Endodermal cell (in vitro differentiated cells): ENCODE measurements at places on chromosomes 6 and 20. TPM values are rescaled to one million over a fixed set of nuclear protein-coding genes. Genes with fewer than 3 reads are reported as not detected.

The CFAP61 gene
- total RNA-seq: 0.73 to 1.1 TPM in 2 of 3 replicates, not detected in the other

The ARMH2 gene
- not detected in 3 replicates for total RNA-seq

The HMGCLL1 gene
- 0.09 and 0.20 TPM in 2 replicates for total RNA-seq

The JPH2 gene
- 0.63 and 0.86 TPM in 2 replicates for total RNA-seq

The EGFL8 gene
- 27.9 to 37.1 TPM (median 31.5 TPM) in 3 replicates for total RNA-seq

The MAP3K5 gene
- 0.70 to 1.6 TPM (median 1.4 TPM) in 3 replicates for total RNA-seq

The MARCKS gene
- total RNA-seq: 83.8 to 109 TPM (median 91.4 TPM) in 3 replicates

The CNR1 gene
- 10.8 and 12.2 TPM in 2 replicates for total RNA-seq

The SEMG1 gene
- 0.46 and 0.54 TPM in 2 replicates for total RNA-seq

The CYP39A1 gene
- total RNA-seq: 2.5 to 3.9 TPM (median 3.8 TPM) in 3 replicates

The HAO1 gene
- total RNA-seq: not detected in 3 replicates

DNA sequence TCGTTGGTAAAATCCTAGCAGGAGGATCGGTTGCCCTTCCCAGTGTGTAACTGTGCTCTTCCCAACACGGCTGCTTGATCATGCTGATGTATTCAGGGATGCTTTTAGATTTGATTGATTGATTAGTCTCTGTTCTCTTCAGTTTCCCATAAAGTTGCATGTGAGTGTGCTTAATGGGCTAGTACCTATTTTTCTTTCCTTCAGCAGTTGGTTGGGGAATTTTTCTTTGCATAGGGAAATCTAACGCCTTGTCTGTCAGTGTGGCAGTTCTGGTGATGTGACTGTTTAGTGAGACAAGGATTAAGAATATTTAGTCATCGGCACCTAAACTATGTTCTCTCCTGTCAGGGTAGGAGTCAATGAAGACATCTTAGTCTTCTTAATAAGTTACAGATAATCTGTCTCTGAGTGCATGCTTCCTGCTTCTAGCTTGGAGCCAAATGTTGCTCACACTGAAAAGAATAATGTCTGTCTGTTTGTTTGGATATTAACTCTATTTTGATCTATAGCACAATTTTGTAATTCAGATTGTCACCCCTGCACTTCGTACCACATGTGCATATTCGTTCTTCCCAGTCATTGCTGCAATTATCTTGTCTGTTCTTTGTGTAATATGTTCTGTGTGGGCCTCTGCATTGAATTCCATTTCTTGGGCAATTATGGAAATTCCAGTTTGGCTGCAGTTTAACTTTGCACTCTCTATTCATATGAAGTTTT lies 169.9 kb downstream of the EDN1 start:
- no peak overlapping the region for H3K27ac ChIP-seq
- no peak overlapping the region for H3K4me3 ChIP-seq
- no peaks in the 10 kb centered on the region for H3K4me1 ChIP-seq
- no peaks in the 10 kb centered on the region for H3K36me3 ChIP-seq

DNA sequence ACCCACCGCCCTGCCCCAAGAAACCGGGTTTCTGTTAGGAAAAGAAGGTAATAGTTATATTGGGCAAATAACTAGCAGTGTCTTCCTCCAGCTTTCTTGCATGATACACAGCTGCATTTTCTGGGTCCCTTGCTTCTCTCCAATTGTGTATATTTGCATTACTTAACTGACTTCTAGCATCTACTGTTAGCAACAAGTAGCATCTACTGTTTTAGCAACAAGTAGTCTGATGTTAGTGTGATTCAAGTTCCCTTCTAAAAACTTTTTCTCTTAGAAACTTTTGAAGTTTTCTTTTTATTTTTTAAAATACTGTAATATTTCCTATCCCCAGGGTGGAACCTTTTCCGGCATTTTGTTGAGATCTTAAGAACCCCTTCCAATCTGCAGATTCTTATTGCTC lies 221.2 kb downstream of the CLIC5 start:
- no peaks in the 10 kb centered on the region for H3K36me3 ChIP-seq
- DNase-seq: no peak
- H3K4me3 ChIP-seq: no peak overlapping the region
- no peak overlapping the region for H3K27ac ChIP-seq
- no peaks in the 10 kb centered on the region for H3K4me1 ChIP-seq

DNA sequence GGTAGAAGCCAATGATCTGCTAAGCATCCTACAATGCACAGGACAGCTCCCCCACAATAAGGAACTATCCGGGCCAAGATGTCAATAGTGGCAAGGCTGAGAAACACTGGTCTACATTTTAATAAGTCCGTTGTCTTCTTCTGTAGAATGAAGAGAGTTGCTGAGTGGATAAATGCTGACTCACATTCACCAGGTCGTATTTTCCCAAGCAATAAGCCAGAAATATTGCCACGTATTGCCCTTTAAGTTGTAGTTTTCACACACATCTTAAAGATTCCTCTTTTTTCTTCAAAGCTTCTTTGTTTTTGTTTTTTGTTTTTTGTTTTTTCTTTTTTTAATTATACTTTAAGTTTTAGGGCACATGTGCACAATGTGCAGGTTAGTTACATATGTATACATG lies 30.5 kb upstream of the NRN1 start:
- H3K27ac ChIP-seq: no peak overlapping the region
- H3K27me3 ChIP-seq: no peaks in the 10 kb centered on the region
- no peak for DNase-seq
- H3K36me3 ChIP-seq: no peaks in the 10 kb centered on the region
- H3K4me1 ChIP-seq: no peaks in the 10 kb centered on the region
- H3K4me3 ChIP-seq: no peak overlapping the region

DNA sequence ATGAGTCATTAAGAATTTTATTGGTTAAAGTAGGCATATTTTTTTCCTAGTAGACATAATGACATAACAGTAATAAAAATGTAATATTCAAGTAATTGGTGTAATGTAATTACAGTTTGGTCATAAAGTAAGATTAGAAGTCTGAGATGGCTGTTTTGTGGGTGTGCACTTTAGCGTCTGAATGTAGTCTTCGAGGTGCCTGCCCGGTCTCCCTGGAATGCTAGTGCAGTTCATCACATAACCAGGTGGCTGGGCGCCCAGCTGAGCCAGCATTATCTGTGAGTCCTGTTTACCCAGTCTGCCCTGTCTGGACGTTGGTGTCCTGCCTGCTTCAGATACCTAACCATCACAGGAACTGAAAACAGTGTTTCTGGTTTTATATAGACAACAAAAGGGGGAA lies 419.1 kb downstream of the CDC5L start:
- no peaks in the 10 kb centered on the region for H3K36me3 ChIP-seq
- no peak overlapping the region for H3K4me3 ChIP-seq
- no peaks in the 10 kb centered on the region for H3K27me3 ChIP-seq
- no peaks in the 10 kb centered on the region for H3K4me1 ChIP-seq

- DNase-seq: no peak
- H3K27ac ChIP-seq: no peak overlapping the region
- no peak overlapping the region for H3K4me3 ChIP-seq
- no peaks in the 10 kb centered on the region for H3K4me1 ChIP-seq
- no peaks in the 10 kb centered on the region for H3K27me3 ChIP-seq
These were observed 229.9 kb upstream of the GRIK2 start for GRCh38 chr6:101163611-101164010.

GRCh38 chr6:1256435-1257008 lies 55.4 kb upstream of the FOXQ1 start:
- H3K4me1 ChIP-seq: no peaks in the 10 kb centered on the region
- DNase-seq: no peak

- H3K27me3 ChIP-seq: no peaks in the 10 kb centered on the region
- H3K4me1 ChIP-seq: no peaks in the 10 kb centered on the region
- H3K36me3 ChIP-seq: no peaks in the 10 kb centered on the region
- DNase-seq: no peak
These were observed 186.7 kb upstream of the TENT5A start for GRCh38 chr6:81938991-81939732.

DNA sequence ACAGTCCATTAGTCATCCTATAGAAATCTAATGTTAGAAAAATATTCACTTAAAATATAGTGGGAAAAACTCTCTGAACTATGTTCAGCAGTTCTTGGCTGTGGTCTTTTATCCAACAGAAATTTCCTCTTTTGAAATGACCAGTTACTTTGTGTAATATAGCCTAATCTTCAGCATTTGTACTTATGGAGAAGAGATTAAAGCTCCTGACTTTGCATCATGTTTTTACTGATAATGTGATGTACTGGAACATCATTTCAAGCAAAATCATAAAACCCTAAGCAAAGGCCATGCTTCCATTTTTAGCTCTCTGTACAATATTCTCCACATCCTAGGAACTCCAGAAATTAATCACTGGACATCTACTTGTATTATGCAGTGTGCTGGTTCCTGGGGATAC lies 430.8 kb upstream of the RUNX2 start:
- H3K27ac ChIP-seq: no peak overlapping the region
- no peaks in the 10 kb centered on the region for H3K27me3 ChIP-seq
- no peaks in the 10 kb centered on the region for H3K36me3 ChIP-seq
- no peaks in the 10 kb centered on the region for H3K4me1 ChIP-seq
- H3K4me3 ChIP-seq: no peak overlapping the region

GRCh38 chr20:21514553-21515251 lies 838 bp upstream of the NKX2-2 start:
- no peaks in the 10 kb centered on the region for H3K36me3 ChIP-seq
- H3K4me1 ChIP-seq: peaks cover 13% of the 10 kb centered on the region
- DNase-seq: peak; percentile 91
- H3K27ac ChIP-seq: no peak overlapping the region
- H3K4me3 ChIP-seq: peak overlapping the region; percentile 73

DNA sequence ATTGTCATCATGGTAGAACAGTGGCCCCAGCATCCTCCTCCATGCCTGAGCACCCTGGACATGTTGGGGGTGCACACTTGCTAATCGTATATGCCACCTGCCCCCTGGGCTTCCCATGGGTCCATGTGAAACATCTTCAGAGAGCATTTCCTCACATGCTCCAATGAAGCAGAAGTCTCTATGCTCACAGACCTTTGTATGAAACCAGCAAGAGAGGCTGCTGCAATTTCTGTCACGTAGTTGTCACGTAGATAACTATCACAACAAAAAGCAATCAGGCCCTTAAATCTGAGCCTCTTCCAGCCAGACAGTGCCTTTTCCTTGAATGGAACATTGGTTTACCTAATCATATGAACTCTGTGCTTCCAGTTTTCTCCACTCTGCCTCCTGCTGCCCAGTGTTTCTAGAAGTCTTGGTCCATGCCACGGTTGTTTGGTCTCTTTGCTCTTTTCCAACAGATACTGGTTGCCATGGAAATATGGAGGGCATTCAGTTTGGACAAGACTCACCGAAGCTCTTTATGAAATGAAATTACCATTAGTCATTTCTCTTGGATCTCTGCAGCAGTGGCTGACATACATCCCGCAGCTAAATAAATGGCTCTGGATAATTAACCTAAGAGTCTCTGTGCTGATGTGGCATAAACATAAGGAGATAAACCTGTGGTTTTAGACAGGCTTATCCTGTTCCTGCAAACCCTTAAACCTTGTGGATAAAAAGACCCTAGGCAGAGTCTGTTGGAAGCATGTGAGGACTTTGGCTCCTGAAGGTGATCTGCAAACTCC lies 172.8 kb upstream of the SYNDIG1 start:
- H3K27me3 ChIP-seq: no peaks in the 10 kb centered on the region
- H3K36me3 ChIP-seq: no peaks in the 10 kb centered on the region
- H3K4me3 ChIP-seq: no peak overlapping the region
- DNase-seq: no peak
- H3K27ac ChIP-seq: peak overlapping the region; percentile 0

- H3K36me3 ChIP-seq: no peaks in the 10 kb centered on the region
- DNase-seq: no peak
- H3K27ac ChIP-seq: no peak overlapping the region
- H3K4me3 ChIP-seq: no peak overlapping the region
- peaks cover 15% of the 10 kb centered on the region for H3K4me1 ChIP-seq
These were observed 424.5 kb downstream of the PREX1 start for GRCh38 chr20:48403167-48403761.

DNA sequence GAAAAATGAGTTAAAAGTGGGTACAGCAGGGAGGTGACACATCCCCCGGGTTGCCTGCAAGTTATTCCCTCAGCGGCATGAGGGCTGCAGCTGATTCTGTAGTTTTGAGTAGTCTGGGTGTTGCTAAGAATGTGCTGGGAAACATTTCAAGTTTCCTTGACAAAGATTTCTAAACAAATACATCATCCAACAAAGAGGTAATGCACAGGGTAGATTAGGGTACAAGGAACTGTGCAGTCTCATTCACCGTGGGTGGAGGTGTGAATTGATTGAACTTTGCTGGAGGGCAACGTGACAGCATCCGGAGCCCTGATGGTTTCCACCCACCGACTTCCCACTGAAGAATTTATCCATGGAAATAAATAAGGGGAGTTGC lies 21.8 kb downstream of the CASS4 start:
- H3K4me3 ChIP-seq: no peak overlapping the region
- peaks cover 4% of the 10 kb centered on the region for H3K27me3 ChIP-seq
- H3K4me1 ChIP-seq: peaks cover 5% of the 10 kb centered on the region

DNA sequence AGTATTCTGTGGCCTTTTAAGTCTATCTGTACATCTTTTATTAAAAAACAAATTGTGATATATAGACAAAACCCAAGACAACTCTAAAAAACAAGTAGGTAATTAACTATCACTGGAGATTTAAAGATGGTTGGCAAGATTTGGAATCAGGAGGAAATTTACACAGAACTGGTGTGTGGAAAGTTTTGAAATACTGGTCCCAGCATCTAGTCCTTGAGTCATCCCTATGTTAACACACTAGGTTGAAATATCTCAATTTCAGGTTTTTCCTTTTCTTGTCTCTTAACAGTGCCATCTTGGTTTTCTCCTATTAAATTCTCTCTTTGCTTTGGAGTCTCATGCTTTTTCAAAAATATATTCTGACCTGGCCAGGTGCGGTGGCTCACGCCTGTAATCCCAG lies 27.5 kb downstream of the SASH1 start:
- no peak overlapping the region for H3K4me3 ChIP-seq
- H3K27me3 ChIP-seq: no peaks in the 10 kb centered on the region
- no peak for DNase-seq
- H3K36me3 ChIP-seq: no peaks in the 10 kb centered on the region

DNA sequence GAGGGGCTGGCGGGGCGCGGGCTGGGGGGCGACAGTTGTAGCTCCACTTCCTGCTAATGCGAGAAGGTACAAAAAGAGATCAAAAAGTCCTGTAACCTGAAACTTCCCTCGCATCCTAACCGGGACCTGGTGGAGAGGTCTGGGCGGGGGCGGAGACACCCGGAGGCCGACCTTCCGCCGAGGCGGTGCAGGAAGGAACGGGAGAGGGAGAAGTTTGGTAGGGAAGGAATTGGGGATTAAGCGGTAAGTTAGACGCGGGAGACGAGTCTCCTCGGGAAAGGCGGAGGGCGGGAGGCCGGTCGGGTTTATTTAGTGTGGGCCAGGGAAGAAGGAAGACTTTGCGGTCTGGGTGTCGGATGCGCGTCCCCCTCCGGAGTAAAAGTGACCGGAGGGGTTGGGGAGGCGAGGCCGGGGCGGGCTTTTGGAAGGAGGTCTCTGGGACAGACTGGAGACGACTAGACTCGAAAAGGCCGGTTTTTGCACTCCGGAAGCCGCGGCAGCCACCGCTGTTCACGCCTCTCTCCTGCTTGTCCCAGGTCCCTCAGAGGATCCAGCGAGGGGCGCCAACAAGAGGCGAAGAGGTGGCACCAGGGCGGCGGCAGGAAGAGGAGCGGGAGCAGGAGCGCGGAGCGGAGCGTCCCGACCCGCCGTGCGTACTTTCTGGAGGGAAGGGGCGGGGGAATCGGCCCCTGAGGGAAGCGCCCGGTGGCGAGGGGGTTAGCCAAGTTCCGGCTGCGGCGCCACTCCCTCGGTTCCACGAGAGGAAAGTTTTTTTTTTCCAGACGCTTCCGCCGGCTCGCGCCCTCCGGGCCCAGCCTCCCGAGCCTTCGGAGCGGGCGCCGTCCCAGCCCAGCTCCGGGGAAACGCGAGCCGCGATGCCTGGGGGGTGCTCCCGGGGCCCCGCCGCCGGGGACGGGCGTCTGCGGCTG lies 734 bp downstream of the TPBG start:
- peaks cover 7% of the 10 kb centered on the region for H3K4me1 ChIP-seq
- no peaks in the 10 kb centered on the region for H3K27me3 ChIP-seq
- peak; percentile 89 for DNase-seq
- H3K4me3 ChIP-seq: peak overlapping the region; percentile 84
